ENCODE measurements at places on chromosomes 12 and 14.
A peak's percentile ranks its signal among the peaks of the same experiment; 100 is the strongest.

- no peak for DNase-seq
These were observed 25.8 kb downstream of the ACVR1B start for GRCh38 chr12:51977320-51977753.

DNA sequence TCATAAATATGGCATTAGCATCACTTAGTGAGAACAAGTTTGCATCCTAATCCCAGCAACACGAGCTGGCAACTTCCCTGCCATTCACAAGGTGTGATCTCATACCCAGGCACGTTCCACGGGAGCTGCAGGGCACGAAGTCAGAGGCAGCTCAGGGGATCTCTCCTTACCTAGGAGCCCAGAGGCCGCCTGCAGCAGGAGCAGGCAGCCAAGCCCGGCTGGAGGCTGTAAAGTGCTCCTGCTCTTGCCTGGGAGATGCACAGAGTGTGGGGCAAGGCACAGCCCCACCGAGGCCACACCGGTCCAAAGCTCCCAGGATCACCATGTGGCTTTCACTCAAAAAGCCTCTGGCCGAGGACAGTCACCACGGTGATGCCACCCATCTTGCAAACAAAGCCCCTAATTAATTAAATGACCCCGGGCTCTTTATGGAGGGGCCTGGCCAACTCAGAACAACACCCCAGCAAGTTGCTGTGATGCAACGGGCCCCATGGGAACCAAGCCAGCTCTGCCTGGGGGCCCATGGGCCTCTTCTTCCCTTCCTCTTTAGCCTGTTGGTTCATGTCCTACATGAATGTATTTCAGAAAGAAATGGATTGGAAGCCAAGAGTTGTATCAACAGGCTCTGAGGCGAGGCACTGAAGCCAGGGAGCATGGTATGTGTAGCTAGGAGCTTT is 26.5 kb downstream of the NUAK1 start:
- no peak for DNase-seq

DNA sequence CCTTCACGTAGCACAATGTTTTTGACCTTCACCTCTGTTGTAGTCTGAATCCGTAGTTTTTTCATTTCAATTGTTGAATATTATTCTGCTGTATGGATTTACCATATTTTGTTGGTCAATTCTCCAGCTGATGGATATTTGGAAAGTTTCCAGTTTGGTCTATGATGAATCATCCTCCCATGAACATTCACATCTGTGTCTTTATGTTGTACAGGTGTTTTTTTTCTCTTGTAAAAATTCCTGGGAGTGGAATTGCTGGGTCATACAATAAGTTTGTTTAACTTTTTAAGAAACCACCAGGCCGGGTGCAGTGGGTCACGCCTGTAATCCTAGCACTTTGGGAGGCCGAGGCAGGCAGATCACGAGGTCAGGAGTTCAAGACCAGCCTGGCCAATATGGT is 36.7 kb upstream of the GNG2 start:
- no peak for DNase-seq

- no peak for DNase-seq
These were observed 101.1 kb downstream of the RGS6 start for GRCh38 chr14:72033365-72033764.

DNA sequence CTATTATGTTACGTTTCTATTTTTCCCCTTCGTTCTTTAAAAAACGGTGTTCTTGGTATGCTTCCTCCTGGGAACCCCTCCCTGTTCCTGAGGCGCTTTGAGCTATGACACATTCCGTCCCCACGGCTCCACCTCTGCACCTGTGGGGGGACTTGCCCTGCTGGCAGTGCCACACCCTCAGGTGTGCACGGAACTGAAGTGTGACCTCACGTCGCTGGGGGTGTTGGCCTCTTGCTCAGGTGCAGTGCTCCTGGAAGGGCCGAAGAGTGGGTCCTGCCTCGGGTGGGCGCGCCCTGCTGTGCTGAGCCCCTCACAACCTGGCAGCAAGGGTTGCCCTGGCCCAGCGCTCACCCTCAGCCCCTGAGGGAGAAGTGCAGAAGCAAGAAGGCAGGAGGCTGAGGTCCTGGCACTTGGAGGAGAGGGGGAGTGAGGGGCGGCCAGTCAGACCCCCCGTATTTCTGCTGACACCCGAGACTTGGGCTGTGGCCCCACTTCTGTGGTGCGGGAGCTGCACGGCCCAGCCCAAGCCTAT is 4.9 kb downstream of the AMN start:
- DNase-seq, result no peak

- no peak for DNase-seq
These were observed 1.2 kb downstream of the PIK3C2G start for GRCh38 chr12:18262514-18262913.

DNA sequence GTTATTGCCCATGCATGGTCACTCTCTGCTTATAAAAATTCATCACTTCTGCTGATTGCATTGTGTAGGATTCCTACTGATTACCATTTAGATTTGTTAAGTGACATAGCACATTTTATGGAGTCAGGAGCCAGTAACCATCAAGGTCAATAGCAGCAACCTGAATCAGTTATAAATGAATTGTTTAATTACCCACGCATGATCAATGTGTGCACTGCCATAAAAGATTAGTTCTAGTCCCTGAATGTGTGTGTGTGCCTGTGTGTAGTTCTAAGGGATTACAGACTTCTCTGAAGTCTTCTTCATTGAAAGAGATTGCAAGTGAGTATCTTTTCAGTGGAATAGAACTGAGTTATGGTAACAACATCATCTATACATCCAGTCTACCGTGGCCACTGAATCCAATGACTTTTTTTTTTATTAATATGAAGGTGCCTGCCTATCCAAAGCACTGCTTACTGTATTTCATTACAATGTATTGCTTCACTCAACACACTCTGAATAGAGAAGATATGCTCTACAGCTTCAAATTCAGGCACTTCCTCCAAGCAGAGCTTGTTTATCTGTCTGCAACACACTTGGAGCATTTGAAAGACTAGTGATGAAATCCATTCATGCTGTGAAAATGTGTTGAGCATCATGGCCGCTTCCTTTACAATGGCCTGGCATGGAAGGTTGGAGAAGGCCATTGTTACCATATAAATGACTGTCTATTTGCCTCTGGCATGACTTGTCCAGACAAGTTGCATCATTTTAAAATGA is 381.7 kb downstream of the DIO2 start:
- DNase-seq, result no peak

DNA sequence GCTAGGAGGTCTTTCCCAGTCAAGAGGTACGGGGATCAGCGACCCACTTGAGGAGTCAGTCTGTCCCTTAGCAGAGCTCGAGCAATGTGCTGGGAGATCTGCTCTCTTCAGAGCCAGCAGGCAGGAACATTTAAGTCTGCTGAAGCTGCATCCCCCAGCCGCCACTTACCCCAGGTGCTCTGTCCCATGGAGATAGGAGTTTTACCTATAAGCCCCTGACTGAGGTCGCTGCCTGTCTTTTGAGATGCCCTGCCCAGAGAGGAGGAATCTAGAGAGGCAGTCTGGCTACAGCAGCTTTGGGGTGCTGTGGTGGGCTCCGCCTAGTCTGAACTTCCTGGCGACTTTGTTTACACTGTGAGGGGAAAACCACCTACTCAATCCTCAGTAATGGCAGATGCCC is 874.9 kb upstream of the FLRT2 start:
- DNase-seq, result no peak

- no peak for DNase-seq
These were observed 1353.9 kb downstream of the AACS start for GRCh38 chr12:126419131-126419530.

DNA sequence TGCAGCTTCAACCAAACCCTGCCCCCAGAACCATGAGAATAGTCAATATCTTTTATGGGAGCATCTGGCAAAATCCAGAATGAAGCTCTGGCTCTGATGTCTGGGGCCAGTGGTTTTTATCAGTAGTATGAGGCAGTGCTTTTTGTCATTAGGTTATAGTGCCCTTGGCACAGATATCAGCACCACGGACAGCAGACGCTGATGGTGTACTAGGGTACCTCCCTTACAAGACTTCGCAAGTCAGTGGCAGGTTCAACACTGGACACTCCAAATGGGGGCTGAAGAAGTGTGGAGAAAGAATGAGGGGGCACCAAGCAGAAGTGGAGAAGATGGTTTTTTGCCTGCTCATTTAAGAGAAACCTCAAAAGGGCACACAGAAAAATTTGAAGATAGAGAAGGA is 68.2 kb upstream of the E2F7 start:
- peak; percentile 64 for DNase-seq

GRCh38 chr14:50362764-50363713 is 33.6 kb downstream of the CDKL1 start:
- DNase-seq, result no peak

DNA sequence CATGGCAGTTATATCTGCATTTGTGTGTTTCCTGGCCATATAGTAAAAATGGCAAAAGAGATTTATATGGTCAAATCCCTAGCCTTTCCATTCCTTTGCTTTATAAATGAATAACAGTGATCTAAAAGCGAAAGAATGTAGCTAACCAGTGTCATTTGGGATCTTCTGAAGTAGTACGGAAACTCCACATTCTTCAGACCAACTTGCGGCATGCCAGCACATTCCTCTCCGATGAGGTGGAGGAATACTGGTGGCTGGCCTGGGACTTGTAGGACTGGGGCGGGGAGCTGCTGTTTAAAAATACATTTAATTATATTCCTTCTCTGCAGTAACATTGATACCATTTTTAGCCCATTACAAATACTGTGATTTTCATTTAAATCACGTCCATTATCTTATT is 85.3 kb downstream of the SAMD4A start:
- DNase-seq, result no peak

DNA sequence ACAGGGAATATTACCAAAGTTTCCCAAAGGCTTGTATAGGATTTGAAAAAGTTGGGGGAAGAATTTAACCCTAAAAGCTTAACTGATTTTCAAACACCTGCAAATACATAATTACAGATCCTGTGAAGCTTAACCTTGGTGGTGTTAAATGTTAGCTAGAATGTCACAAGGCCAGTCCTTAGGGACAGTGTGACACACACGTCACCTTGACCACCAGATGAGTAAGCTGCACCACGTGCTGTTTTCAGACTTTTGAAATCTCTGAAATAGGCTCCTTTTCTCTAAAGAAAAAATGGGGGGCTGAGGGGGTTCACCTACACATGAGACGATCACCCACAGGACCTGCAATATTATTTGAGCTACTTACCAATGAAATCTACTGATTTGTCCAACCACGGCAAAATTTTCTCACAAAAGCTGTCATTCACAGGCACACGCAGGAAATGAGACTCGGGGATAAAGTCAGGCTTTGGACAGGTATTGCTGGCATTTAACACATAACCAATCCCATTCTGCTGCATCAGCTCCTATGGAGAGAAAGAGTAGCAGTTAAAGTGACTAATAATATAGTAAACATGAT is 75.9 kb downstream of the DUSP16 start:
- no peak for DNase-seq

- DNase-seq, result peak; percentile 11
These were observed 8.7 kb downstream of the OR11H4 start for GRCh38 chr14:20247646-20248246.

DNA sequence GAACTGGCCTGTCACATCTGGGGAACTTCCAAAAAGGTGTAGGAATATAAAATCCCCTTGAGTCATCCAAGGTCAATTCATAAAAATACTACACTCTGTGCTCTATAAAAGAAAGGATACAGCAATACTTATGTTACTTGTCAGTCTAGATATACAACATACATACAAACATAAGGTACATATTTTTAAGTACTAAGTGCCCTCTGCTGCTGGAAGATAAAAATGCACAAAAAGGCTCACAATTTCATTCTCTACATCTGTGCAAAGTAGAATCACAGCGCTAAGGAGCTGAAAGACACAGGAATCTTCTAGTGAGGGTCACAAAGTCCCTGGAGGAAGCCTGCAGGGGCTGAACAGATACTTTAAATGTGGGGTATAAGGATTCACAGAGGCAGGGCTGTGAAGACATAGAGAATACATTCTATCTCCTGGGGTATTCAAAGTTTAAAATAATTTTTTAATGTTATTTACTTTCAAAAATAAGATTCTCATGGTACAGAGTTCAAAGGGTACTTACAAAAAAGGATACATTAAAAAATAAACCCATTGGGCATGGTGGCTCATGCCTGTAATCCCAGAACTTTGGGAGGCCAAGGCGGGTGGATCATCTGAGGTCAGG is 10.2 kb upstream of the GOLGA5 start:
- peak; percentile 71 for DNase-seq

GRCh38 chr12:48193623-48194022 is 9.5 kb downstream of the OR10AD1 start:
- DNase-seq, result no peak

DNA sequence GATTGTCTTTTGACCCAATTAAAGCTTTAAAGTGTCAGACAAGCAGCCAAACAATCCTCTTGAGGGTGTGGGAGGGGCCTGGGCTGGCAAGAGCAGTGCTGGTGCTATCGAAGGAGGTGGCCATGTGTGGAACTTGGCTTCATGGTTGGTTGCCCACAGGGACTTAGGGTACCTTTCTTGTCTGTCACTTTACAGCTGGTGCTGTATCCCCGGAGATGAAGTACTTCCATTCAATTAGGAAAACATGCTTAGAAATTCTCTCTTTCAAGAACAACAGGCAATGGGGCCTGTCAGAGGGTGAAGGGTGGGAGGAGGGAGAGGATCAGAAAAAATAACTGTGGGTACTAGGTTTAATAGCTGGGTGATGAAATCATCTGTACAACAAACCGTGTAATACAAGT is 86.5 kb downstream of the DAAM1 start:
- DNase-seq, result no peak

GRCh38 chr14:24996930-24997725 is 52.8 kb downstream of the STXBP6 start:
- no peak for DNase-seq

GRCh38 chr14:31241450-31242114 is 34.0 kb upstream of the HECTD1 start:
- DNase-seq, result peak; percentile 9

DNA sequence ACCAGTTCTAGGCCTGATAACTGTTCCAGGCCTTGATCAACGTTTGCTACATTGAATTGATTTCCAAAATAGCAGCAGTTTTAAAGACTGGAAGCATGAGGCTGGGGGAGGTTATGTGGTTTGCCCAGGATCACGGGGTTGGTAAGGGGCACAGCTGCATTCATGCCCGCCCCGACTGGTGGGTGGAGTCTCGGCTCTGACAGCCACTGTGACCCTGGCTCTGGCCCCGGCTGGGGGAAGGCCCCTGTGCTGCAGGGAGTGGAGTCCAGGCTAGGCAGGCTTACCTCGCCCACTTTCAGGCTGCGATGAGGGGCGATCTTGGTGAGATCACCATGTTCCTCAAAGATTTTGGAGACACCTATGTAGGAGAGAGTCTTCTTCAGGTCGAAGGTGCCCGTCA is 13.3 kb upstream of the SERPINA9 start:
- no peak for DNase-seq

GRCh38 chr14:99872786-99873440 is 79.7 kb downstream of the EML1 start:
- no peak for DNase-seq

DNA sequence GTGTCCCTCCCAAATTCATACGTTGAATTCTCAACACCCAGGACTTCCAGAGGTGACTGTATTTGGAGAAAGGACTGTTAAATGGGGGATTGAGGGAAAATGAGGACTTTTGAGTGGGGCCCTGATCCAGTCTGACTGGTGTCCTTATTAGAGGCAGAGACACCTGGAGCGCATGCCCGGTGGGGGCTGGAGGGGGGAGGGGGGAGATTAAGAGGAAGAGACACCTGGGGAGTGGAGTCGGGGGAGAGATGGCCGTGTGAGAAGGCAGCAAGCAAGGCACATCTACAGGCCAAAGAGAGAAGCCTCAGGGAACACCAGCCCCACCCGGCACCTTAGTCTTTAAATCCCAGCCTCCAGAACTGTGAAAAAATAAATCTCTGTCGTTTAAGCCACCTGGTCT is 209.7 kb downstream of the SLC41A2 start:
- DNase-seq, result no peak

- DNase-seq, result no peak
These were observed 723 bp downstream of the NFATC4 start for GRCh38 chr14:24368562-24369252.
